Stimulated activated CD4-positive, alpha-beta T cell treated with anti-CD3 and anti-CD28 coated beads, Interleukin-1b, Interleukin-23, amount 100 ng/mL, for 1 hour (primary cell): ENCODE measurements at places on chromosomes 7 and 10.

GRCh38 chr7:84085147-84085546, 109.4 kb downstream of the SEMA3A start:
- DNase-seq: no peak

GRCh38 chr10:60661637-60662036, 116.6 kb upstream of the CDK1 start:
- no peak for DNase-seq

DNA sequence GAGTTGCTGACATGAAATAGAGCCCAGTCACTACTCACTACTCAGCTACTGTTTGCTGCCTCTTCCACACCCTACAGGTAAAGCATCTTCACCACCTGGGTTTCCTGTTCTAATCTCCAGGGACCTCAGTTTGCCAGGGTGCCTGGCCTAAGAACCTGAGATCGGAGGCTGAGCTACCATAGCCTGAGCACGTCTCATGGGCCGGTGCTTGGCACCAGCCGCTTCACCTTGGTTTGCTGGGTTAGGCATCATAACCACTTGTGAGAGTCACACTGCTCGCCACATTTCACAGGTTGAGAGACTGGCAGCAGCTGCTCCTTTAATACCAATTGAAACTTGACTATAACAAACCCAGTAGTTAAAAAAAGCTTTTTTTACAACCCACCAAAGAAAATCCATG, 75.1 kb downstream of the EMX2 start:
- no peak for DNase-seq

DNA sequence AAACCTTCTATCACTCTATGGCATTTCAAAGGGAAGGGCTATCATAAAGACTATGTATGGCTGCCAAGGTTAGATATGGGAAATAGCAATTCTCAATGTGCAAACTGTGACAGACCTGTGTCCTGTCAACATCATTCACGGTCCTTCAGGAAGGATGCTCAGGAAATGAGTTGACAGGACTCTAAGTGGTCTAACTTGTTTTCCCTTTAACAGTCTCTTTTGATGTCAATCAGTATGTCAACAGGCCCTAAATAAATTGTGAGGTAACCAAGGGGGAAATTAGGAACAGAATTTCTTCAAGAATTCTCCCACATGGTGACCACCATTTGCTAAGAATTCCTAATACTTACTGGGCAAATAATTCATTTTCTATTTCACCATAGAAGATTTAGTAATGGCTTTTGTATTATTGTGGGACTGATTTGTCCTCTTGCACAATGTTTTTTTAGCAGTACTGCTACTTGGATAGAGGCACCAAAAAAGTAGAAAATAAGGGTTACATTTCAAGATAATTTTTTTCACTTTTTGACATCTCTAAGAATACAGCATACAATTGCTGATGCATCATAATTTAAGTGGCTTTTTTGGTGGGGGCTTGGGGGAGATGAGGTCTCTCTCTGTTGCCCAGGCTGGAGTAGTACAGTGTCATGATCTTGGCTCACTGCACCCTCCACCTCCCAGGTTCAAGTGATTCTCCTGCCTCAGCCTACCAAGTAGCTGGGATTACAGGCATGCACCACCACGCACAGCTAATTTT, 275.8 kb downstream of the CACNA2D1 start:
- no peak for DNase-seq

- no peak for DNase-seq
Observed at GRCh38 chr7:129443612-129444011, 9.4 kb downstream of the STRIP2 start.

DNA sequence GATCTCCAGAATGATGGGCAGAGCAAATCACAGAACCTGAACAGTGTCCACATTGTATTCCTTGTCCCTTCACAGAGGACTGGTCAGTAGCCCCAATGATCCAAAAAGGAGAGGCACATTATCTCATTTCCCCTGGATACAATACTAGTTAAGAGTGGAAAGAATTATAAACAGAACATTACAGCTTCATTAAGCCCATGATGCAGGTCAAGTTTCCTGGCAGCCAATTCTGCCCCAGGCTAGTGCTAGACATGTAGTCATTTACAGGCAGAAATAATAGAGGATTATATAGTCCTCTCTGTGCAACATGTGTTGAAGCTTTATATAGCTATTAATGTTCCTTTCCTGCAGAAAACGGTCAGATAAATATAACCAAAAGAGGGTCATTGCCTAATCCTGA, 124.3 kb upstream of the WNT16 start:
- no peak for DNase-seq

GRCh38 chr10:33139181-33139646, 181.2 kb upstream of the ITGB1 start:
- DNase-seq: no peak

- DNase-seq: no peak
Observed at GRCh38 chr7:1592299-1592871, 22.6 kb upstream of the PSMG3 start.

DNA sequence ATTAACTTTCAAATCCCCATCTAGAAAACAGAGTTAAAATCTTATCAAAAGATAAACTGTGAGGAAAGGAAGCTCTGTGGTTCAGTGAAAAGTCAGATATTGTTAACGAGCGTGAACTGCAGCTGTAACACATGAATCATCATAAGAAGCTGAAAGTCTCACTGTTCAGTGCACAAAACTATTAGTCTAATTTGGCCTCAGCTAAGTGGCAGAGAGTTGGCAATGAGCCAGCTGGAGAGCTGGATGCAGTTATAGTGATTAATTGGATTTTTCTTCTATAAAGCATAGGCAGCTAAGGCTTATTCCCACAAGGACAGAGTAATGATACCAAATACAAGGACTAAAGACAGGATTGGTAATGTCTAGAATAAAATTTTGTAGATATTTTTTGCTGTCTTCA, 101.1 kb upstream of the ABCB5 start:
- DNase-seq: no peak

DNA sequence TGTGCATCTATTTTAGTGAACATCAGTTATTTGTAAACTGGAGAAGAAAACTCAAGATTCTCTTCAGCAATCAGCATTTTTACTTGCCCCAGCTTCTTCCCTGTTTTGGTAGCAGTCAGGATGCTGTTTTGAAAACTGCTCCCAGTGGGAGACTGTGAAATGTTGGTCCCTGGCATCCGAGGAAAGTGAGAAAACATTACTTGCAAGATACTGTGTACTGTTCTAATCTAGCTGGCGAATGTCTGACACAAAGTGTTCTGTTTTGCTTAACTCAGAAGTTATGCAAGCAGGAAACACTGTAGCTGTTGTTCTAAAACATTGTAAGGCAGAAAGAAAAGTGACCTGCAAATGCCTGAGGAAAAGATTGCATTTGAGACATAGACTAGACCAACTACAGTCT, 171.8 kb upstream of the POM121L12 start:
- DNase-seq: no peak

DNA sequence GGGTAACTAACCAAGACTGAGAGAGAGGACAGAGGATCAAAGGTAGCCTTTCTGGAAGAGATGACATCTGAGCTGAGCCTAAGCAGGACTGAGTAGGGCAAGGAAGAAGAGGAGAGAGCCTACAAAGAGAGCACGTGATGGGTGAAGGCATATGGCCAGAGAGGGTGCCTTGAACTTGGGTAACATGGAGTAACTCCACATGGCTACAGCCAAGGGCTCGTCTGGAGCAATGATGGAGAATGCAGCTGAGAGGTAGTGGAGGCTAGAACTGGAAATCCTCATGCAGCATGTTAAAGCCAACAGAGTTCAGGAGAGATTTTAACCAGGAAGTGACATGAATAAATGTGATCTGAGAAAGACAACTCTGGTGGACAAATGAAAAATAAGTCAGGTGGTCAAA, 77.8 kb downstream of the LRRC17 start:
- no peak for DNase-seq
